ENCODE measurements at places on chromosomes 13 and 19.

DNA sequence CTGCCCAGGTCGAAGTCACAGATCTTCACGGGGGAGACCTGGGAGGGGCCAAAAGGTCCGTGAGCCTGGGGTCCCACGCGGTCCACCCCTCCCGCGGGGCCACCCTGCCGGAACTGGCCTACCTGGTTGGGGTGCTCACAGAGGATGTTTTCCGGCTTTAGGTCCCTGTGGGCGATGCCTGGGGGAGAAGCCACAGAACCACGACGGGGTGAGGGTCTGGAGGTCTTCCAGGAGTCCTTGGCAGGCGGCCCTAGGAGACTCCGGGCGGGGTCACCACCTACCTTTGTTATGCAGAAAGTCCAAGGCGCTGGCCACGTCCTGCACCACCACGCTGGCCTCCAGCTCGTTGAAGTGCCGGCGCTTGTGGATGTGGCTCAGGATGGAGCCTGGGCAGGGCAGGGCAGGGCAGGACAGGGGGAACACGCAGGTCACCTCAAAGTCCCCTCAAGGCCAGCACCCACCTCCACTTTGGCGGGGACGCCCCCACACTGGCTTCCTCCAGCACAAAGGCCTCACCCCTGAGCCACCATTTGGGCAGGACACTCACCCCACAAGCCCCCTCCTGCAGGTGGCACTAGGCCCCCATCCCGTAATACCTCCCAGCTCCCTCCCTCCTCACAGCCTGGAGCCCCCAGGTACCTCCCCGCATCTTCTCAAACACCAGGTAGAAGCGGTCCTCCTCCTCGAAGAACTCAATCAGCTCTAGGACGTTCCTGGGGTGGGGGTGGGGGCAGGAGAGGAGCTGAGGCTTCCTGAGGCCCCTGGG, 8.4 kb downstream of the MKNK2 start:
- no peak for DNase-seq

- DNase-seq = peak; percentile 81
Observed at GRCh38 chr19:14530005-14530348, 583 bp downstream of the TECR start.

GRCh38 chr19:35862528-35862927, 5.8 kb downstream of the KIRREL2 start:
- DNase-seq = peak; percentile 33

DNA sequence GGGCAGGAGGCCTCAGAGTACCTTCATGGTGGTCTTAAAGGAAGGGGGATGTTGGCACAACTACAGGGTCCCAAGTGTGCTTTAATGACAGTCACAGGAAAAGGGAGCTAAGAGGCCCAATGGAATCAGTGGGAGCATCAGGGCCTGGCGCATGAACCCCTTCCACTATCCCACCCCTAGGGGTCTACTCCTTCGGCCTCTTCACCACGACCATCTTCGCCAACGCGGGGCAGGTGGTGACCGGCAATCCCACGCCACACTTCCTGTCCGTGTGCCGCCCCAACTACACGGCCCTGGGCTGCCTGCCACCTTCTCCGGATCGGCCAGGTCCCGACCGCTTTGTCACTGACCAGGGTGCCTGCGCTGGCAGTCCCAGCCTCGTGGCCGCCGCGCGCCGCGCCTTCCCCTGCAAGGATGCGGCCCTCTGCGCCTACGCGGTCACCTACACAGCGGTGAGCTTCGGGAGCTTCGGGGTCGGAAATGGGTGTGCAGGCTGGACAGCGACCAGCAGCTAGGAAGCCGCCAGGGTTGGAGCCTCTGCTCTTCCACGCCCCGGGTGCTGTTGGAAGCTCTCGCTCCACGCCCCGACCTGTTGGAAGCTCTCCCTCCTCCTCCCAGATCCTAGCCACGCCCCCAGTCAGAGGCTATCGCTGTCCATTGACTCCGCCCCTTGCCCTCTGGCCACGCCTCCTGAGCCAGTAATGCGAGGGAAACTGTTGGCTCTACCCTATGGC, 6.0 kb downstream of the PLPPR2 start:
- peak; percentile 64 for DNase-seq

DNA sequence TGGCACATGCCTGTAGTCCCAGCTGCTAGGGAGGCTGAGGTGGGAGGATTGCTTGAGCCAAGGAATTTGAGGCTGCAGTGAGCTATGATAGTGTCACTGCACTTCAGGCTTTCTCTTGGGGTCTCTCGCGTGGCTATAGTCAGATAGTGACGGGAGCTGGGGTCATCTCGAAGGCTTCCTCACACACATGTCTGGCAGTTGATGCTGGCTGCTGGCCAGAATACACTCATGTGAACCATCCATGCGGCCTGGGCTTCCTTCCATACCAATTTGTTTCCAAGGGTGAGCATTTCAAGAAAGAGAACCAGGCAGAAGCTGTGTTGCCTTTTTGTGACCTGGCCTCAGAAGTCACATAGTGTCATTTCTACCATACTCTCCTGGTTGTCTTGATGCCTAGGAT, 26.4 kb downstream of the LEUTX start:
- DNase-seq = no peak

GRCh38 chr19:18496167-18496979, 25.5 kb downstream of the ELL start:
- DNase-seq = no peak

DNA sequence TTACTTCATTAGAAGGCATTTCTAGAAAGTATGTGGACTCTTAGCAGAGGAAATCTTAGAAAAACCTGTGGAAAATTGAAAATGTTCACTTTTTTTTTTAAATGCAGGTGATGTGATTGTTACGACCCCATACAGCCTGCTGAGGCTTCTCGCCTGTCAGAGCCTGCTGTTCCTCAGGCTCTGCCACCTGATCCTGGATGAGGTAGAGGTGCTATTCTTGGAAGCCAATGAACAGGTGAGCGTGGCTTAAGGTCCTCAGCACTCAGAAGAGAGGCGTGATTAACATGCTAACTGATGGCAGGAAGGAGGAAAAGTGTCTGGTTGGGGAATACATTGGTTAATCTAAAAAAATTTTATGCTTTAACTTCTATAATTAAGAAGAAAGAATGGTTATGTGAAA, 71.4 kb downstream of the SLC7A9 start:
- no peak for DNase-seq

Measured in NCI-H82 (cell line).